ENCODE measurements at places on chromosomes 12 and 14.

DNA sequence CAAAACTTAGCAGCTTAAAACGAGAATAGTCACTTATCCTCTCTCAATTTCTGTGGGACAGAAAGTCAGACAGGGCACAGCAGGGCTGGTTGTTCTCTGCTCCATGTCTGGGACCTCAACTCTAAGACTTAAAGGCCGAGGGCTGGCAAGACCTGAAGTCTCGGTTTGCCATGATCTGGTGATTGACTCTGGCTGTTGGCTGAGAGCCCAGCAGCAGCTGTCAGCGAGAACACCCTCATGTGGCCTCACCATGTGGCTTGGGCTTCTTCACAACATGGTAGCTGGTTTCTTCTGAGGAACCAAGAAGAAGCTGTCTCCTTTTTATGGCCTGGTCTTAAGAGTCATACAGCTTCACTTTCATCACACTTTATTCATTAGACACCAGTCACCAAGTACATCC is 1.7 kb upstream of the VASH1 start:
- DNase-seq: no peak

GRCh38 chr14:23614395-23614828 is 21.8 kb upstream of the DHRS2 start:
- no peak for DNase-seq

GRCh38 chr12:16323638-16324037 is 23.8 kb upstream of the MGST1 start:
- DNase-seq: no peak

- DNase-seq: no peak
Measured at GRCh38 chr12:75698052-75698451, 186.6 kb upstream of the KRR1 start.

DNA sequence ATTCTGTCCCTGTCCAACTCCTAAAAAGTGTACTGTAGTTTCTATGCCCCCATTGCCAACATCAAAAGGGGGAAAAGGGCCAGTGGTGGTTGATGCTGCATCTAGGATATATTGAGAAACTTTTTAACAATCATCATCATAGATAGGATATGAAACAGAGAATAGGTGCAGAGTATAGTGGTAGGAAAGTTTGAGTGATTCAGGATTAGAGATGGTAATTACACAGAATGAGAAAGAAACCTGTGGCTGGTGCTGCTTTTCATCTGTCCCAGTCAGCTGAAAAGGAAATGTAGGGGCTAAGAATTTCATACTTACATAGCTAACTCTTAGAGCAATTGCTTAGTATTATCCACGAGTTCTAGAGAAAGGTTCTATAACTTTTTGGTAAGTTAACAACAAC is 67.6 kb downstream of the GTF2A1 start:
- no peak for DNase-seq

DNA sequence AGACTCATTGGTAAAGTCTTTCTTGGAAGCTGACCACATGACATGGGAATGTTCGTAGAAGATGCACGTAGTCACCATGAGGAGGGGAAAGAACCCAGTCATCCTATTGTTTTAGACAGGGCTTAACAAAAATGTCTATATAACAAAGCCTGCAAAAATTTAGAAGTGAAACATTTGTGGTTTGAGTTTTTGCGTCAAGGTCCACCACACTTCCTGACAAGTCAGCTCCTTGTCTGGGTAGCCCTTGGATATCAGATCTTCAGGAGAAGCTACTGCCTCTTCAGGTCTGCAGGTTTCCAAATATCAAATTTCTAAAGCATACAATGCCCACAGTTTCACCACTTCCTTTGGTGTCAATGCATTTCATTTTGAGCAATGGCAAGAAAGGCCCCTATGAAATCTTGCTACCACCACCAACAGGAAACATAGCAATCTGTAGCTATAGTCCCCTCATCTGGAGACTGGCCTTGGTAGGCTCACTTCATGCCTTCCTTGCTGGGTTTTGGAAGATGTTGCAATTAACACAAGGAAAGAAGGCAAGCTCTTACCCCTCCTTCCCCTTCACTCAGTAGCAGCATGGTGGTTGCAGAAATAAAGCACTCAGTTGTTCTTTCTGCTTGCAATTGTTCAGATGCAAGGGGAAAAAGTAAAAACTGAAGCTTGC is 235.2 kb downstream of the PCNX1 start:
- no peak for DNase-seq

DNA sequence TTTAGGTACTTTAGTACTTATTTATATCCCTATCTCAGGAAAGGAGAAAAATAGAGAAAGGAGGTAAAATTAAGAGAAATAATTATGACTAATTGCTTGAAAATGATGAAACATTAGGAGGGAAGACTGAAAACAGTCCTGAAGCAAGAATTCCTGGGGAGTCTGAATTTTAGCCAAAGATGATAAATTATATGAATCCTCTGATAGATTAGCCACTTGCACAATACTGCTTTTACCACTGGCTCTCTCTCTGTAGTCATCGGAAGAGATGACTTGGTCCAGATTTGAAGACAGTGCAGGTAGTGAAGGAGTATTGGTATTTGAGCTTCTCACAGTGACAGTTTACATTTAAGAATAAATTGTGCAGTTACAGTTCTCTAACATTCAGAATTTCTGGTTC is 83.8 kb upstream of the CLEC14A start:
- DNase-seq: no peak
